ENCODE measurements at places on chromosomes 3 and 15.
A peak's percentile ranks its signal among the peaks of the same experiment; 100 is the strongest.

DNA sequence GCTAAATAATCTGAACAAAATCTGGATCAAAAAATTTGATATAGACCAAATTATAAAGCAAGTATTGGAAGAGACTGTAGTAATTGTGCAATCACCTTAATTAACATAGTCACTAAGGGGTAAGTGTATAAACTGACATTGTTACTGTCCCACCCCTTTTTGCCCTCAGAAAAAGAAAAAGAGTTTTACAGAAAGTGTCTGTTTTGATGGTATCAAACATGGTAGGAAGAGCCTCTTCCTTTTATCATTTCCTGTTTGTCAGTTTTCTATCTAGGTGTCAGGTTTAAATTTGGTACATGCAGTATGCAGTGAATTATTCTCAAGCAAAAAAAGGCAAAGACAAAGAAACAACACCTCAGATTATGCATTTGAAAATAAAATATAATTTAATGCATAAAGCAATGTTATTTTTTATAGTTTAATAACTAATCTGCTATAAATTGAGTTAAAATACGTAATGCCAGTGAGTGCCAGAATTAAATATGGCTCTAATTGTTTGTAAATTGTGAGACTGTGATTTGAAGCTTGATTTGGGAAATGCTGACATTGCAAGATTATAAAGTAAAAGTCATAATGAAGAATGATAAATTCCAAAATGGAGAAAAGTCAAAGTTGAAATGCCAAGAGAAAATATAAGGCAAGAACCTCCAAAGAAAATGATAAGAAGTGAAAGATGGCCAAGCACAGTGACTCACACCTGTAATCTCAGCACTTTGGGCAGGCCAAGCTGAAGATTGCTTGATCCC, 30.3 kb upstream of the CMC1 start:
- DNase-seq = no peak

- no peak for DNase-seq
Measured at GRCh38 chr3:183252118-183252782, 803 bp upstream of the B3GNT5 start.

DNA sequence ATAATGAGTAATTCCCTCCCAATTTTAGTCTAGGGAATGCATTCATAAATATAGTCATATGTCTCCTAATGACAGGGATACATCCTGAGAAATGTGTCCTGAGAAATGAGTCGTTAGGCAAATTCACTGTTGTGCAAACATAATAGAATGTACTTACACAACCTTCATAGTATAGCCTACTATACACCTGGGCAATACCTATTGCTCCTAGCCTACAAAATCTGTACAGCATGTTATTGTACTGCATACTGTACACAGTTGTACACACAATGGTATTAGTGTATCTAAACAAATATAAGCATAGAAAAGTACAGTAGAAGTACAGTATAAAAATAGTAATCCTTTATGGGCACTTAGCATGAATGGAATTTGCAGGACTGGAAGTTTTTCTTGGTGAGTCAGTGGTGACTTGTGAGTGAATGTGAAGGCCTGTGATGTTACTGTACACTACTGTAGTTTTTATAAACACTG, 6.6 kb downstream of the DTWD1 start:
- no peak for DNase-seq

DNA sequence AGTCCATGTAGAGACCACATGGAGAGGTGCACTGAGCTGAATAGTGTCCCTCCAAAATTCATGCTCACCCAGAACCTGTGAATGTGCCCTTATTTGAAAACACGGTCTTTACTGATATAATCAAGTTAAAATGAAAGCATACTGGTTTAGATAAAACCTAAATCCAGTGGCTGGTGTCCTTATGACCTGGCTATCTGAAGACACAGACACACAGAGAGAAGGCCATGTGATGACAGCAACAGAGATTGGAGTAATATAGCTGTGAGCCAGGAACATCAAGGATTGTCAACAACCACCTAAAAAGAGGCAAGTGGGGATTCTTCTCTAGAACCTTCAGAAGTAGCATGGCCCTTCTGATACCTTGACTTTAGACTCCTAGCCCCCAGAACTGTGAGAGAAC, 54.7 kb upstream of the CD47 start:
- DNase-seq = no peak

DNA sequence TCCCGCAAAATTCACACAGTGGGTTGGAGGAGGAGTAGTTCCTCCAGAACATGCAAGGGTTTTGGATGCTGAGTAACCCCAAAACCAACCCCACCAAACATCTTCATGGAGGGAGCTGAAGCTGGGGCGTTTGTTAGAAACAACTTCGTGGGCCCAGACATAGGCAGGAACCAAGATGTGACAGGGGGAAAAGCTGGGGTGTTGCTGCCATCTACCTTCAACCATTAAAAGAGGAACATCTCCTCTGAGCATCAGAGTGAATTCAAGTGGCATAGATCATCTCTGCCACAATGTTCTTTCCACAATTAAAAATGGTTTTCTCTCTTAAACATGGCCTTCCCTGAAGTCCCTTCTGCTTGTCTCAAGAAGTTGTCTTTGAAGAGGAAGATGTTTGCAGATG, 20.5 kb downstream of the SIDT1 start:
- DNase-seq = no peak

DNA sequence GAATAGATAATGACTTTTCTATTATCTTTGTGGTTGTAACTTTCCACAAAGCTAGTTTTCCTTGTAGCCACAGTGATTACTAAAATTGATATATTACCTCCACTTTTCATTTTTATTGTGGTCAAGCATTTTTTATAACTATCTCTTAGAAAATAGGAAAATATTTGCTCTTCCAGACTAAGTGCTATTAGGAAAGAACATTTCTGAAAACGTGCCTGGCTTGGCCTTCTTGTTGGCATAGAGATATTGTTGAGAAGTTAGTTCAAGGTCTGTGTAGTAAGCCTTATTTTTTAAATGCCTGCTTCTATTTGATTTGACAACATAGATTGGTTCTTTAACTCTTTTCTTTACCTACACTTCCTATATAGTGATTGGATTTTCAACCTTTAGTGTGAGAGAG, 101.7 kb downstream of the IL1RAP start:
- no peak for DNase-seq

- DNase-seq = no peak
Measured at GRCh38 chr3:24582431-24583403, 88.1 kb upstream of the THRB start.

GRCh38 chr3:59563072-59563605, 513.3 kb upstream of the CFAP20DC start:
- DNase-seq = no peak

- no peak for DNase-seq
Measured at GRCh38 chr15:43125100-43125661, 8.2 kb upstream of the TMEM62 start.

- no peak for DNase-seq
Measured at GRCh38 chr3:133840767-133841166, 35.2 kb downstream of the SRPRB start.

DNA sequence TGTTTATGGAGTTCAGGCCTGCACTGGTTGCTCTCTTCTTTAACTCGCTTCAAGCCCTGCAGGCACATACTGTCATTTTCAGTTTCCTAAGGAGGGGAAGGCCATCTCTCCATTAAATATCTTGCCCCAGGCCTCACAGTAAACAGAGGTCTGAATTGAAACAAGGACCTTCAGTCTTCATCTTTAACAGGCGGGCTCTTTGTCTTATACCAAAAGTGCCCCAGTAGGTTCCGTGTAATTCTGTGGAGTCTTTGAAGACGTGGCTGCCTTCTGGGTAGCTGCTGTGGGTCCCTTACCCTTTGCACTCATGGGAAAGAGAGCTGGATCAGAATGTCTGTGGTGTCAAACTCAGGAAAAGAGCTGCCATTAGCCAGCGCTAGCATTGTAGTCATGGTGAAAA, 161.2 kb downstream of the APBA2 start:
- DNase-seq = no peak

- no peak for DNase-seq
Measured at GRCh38 chr15:65052956-65053355, 7.8 kb downstream of the SLC51B start.

- no peak for DNase-seq
Measured at GRCh38 chr15:82132096-82132495, 86.3 kb upstream of the MEX3B start.

GRCh38 chr3:27193056-27193455, 176.1 kb downstream of the NEK10 start:
- DNase-seq = no peak

DNA sequence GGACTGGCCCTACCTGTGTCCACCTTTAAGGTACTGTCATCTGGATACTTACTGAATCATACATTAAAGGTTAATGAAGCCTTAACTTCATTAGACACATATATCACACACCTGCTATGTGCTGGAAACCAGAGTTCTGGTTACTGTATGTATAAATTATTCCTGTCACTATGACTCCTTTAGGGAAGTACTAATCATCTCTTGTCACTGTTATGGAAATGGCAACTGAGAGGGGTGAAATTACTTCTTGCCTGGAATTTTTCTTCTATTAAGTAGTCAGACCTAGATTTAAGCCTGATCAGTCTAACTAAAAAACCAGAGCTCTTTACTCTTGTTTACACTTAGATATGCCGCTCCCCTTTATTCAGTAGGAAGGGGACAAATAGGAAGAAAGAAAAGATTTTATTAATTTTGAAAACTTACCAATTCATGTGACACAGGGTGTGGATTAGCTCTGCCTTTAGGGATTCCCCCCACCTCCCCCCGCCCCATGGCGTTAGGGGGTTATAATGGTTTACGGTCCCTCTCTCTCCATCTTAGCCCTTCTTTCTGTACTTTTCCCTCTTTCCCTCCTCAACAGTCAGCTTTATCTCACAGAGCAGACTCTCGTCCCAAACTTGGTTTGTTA, 152.5 kb downstream of the KLHL25 start:
- DNase-seq = no peak

GRCh38 chr3:31729573-31729972, 196.8 kb downstream of the STT3B start:
- DNase-seq = no peak

- no peak for DNase-seq
Measured at GRCh38 chr3:44248152-44248551, 6.5 kb downstream of the TOPAZ1 start.

- no peak for DNase-seq
Measured at GRCh38 chr3:43883729-43884396, 193.1 kb downstream of the ABHD5 start.

- no peak for DNase-seq
Measured at GRCh38 chr3:102113421-102114041, 264.2 kb downstream of the NFKBIZ start.

DNA sequence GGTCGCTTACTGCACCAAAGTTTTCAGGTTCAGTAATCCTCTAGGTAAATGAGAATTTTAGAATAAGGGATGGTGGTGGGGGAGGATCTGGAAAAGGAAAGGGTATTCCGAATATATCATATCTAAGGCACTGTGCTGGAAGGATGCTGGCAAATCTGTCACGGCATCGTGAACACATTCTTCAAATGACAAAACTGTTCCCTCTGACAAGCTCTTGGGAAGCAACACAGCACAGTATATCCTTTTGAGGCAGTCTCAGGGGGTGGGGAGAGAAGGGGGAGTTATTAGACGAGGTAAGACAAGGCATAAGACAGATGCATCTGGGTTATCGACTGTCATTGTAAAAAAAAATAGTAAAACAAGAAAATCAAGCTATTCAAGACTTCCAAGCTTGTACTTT, 289.6 kb upstream of the LRRN1 start:
- DNase-seq = no peak

DNA sequence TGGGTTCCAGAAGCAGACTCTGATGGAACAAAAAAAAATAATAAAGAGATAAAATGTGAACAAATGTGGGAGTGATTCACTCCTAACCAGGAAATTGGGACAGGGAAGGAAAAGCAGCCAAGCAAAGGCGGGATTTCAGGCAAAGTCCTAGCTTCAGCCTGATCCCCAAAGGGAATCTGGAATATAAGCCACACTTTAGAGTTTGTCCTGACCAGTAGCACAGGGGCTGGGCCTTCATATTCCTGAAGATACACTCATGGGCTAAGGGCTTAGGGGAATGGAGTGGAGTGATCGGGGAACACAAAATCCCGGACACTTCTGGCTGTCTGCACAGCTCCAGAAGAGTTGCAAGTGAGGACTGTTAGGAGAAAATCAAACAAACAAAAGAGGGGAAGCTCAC, 135.0 kb upstream of the COL8A1 start:
- DNase-seq = no peak

- DNase-seq = peak; percentile 33
Measured at GRCh38 chr3:108602249-108602934, 12.9 kb downstream of the DZIP3 start.

DNA sequence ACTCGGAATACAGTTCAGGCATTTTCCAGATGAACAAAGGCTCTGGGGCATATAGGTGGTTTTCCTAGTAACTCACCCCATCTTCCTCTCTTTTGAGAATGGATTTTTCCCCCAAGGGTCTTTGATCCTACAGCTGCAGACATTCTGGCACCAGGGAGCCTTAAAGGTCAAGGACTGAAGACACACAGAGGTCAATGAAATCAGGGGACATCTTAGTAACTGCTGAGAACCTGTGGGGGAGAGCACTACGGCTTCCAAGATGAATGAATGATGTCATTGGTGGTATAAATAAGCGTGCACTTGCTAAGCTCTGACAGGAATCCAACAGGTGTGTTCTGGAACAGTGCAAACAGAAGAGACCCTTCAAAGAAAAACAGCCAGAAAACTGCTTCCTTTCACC, 36.3 kb downstream of the TMEM212 start:
- DNase-seq = no peak

DNA sequence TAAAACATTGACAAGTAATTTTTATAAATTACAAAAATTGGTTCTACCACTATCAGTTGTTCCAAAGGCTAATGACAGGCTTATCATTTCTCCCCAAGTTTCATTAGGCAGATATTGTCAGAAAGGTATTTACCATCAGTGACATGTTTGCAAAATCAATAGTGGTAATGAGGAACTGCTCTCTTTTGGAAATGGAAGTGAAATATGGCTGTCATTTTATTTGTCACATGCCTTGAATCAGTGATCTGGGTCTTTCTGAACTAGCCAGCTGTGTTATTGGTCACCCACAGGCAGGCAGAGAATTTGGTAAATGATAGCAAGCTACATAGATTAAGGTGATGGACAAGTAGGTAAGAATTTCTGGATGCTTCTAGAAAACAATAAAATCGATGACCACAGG, 268.0 kb upstream of the ARHGEF26 start:
- no peak for DNase-seq

- no peak for DNase-seq
Measured at GRCh38 chr3:156471431-156471830, 83.5 kb downstream of the SSR3 start.

DNA sequence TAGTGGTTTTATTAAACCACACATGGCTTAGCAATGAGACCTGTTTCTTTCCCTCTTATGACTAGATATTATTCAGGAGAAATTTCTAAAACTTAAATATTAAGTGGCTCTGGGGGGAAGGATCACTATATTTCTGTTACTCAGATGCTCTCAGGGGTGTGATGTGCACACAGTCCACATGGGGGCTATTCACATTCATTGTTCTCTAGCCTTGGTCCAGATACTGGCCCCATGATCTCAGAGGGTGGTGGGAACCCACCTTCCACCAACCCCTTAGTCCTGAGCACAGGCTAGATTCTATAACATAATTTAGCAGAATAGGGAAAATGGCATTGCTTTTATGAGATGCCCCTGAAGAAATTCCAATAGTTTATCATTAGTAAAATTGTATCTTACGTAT, 149.0 kb upstream of the ST8SIA2 start:
- no peak for DNase-seq

Data from CD8-positive, alpha-beta T cell (primary cell).